Stimulated activated CD8-positive, alpha-beta memory T cell treated with anti-CD3 and anti-CD28 coated beads, Interleukin-4, amount 100 ng/mL, for 4 hours (primary cell): ENCODE measurements at places on chromosomes 7 and 10.
A peak's percentile ranks its signal among the peaks of the same experiment; 100 is the strongest.

- DNase-seq = no peak
Observed at GRCh38 chr10:1272079-1272776, 216.0 kb downstream of the WDR37 start.

GRCh38 chr7:17732083-17732482 is 208.2 kb downstream of the SNX13 start:
- no peak for DNase-seq

DNA sequence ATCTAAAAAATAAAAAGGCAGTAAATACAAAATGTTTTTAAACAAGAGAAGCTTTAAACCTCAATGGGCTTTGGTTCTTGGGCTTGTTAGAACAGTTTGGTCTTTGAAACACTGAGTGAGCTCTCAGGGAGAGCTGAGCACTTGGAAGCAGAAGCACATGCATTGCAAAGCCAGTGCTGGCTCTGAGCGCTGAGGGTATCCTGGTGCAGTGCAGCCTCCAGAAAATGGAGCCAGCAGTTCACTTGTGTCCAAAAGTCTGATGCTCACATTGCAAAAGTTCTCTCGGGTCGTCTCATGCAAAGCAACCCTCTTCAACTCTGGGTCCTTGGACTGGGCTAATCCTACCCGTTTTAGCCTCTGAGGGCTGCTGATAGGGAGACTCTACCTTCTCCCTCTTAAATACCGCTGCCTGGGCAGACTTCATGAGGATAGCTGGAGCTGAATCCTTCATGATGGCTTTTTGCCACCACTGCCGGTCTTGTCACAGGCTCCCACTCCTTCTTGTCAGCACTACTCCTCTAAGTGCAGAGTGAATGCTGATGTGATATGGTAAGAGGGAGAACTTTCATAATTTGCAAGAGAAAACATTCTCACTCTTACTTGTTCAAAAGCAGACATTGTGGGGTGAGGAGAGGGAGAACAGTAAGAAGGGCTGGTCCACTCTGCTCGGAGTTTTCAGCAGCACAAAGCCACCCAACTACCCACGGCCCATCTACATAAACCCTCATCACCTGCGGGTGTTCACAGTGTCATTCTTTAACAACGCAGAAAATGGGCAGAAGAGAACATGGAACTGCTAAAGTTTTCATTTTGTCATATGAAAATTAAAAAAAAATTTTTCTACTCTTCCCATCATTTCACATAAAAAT is 42.2 kb upstream of the BMPER start:
- DNase-seq = no peak

DNA sequence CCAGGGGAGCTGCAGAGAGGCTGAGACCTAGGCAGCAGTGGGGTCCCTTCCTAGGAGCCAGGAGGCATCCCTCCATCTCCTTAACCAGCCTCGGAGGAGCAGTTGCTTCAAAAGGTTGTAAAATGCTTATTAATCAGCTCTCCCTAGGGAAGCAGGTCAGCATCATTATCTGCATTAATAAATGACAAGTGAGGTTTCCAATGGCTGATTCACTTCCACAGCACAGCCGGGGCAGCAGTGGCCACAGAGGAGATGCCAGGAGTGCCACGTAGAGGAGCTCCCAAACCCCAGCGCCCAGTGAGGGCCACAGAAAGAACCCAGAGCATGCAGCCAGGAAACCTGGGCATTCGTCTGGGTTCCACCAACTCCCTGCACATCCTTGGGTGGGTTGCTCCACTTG is 8.2 kb upstream of the NPFFR1 start:
- DNase-seq = no peak

GRCh38 chr10:27716521-27716920 is 29.1 kb downstream of the MKX start:
- DNase-seq = no peak

- peak; percentile 40 for DNase-seq
Observed at GRCh38 chr10:26448706-26449435, 10.7 kb downstream of the APBB1IP start.

GRCh38 chr10:122446668-122447423 is 7.6 kb upstream of the ARMS2 start:
- no peak for DNase-seq

DNA sequence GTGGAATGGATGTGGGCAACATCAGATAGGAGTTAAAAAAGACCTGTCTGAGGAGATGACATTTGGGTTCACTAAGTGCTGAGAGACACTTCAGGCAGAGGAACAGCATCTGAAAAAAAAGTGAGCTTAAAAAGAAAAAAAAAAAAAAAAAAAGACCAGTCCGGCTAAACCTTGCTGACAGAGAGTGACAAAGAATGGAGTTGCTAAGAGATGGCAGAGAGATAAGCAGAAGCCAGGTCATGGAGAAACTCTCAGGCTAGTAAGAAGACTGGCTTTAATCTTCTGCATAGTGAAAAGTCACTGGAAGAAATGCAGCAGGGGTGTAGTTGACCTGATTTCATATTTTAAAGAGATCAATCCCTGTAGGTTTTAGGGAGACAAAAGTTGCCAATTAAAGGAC is 711.1 kb upstream of the SEMA3D start:
- DNase-seq = no peak

DNA sequence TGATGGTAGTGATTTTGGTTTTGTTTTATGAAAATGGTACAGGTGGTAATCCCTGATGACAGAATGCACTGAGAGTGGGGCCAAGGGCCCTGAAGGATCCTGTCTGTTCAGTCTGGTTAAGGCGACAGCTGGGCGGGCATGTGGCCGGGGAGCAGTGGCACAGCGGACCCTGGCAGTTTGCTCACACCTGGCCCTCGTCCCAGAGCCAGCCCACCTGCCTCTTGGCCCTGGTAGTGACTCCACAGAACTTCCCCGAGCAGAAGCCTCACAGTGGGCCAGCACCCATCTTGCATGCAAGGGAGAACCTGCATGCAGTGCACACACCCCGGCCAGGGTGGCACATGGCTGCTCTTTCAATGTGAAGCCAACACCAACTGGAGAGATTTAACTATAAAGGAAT is 82.8 kb downstream of the ALOX5 start:
- DNase-seq = no peak

GRCh38 chr7:142750321-142750938 is 1.2 kb downstream of the PRSS1 start:
- no peak for DNase-seq

- DNase-seq = no peak
Observed at GRCh38 chr10:127524908-127525665, 24.0 kb upstream of the NPS start.

DNA sequence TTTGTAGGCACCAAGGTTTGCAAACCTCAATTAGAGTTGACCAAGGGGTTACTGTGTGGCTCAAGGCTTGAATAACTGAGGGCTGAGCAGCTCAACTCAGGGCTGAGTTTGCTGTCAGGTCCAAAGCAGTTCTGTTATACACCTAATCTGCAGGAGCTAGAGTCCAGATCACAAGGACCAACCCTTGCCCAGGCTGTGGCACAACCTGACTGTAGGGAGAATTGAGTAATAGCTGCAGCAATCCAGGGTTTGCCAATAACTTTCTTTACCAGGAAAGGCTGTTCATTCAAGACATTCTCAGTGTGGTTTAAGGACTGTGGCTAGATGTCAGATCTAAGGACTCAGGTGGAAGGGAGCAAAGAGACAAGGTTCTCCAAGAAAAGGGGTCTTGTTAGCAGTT is 115.6 kb upstream of the IMMP2L start:
- DNase-seq = no peak

DNA sequence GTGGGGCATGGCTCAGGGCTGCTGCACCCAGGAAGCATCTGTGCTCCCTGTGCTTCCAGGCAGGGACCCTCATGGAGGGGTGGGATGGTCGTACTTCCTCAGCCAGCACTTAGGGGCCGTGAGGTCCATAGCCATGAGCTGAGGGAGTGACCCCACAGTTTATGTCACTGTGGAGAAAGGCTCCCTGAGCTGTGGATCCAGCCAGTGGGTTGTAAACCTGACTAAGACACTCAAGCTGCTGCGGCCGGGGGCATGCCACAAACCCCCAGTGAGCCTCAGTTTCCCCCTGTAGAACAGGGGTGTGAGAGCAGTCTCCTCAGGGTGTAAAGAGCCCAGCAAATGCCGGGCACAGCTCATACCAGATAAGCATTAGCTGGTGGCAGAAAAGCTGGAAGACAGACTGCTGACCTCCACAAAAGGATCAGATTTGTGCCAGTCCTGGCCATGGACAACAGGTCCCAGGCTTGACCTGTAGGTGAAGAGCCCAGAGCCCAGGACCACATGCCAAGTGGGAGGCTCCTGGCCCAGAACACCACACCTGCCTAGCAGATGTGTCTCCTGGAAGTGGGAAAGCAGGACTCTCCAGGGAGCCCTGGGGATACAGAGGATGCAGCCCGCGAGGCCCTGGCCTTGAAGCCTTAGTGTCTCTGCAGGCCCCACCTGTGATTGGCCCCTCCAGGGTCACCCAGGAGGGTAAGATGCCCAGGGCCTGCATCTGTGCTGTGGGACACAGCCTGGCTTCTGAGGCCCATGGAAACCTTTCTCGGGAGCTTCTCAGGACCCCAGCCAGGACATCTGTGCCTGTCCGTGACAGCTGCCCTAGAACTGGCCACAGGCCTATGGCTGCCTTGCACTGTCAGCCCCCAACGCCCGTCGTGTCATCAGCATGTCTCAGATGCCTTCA is 78.1 kb upstream of the RET start:
- DNase-seq = no peak

DNA sequence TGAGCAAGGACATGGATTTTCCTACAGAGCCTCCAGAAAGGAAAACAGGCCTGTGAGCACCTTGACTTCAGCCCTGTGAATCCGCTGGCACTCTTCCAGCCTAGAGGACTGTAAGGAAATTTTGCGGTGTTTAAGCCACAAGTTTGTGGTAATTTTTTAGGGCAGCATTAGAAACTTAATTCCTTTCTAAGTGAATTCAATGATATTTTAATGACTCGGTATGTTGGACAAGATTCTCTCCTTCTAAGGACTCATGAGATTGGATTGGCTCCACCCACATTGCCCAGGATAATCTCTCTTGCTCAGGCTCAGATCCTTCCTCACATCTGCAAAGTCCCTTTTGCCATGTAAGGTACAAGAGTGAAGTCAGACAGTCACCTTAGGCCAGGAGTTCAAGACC is 4.5 kb downstream of the LYZL2 start:
- DNase-seq = no peak

DNA sequence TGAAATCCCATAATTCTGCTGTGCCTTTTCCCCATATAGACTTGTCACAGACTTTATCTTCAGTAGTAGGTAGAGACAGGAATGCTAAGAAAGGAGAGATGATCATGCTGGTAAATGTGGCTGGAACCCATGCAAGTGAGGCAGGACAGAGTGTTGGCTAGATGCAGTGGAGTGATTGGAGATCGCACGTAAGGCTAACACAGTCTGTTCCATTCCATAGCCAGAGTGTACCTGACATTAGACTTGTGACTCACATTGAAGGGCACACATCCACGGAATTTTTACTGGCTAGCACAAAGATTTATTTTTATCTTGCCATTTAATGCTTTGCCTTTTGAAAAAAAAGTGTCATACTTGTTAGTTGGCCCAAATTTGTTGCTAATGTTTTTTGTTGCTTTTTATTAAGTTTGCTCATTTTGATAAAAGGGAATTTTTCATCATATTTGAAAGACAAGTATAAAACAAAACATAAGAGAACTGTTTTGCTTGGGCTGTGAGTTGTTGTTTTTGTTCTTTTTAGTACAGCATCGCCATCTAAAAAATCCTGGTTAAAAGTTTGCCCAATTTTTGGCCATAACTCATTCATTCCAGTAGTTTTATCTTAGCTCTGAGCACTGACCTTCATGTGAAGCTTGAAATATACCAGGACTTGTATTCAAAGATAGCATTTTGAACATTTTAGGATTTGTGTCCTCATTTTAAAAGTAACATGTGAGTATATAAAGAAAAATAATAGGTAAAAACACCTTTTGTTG is 81.0 kb downstream of the CPED1 start:
- DNase-seq = no peak

GRCh38 chr7:90111-91063 is 102.0 kb upstream of the FAM20C start:
- DNase-seq = no peak

DNA sequence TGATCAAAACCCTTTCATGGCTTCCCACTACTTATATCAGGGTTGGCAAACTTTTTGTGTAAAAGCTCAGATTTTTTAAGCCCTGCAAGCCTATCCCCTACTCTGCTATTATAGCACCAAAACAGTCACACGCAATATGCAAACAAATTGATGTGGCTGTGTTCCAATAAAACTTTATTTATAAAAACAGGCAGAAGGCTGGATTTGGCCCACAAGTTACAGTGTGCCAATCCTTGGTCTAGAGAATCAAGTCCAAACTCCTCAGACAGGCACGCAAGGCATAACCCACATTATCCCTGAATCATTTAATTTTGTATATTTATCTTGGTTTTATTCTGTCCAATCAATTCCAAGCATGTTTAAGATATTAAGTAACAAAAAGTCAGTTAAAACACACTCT is 71.9 kb downstream of the SGMS1 start:
- no peak for DNase-seq

- no peak for DNase-seq
Observed at GRCh38 chr10:112126172-112126571, 57.4 kb downstream of the GPAM start.

- DNase-seq = no peak
Observed at GRCh38 chr10:124677749-124678556, 66.2 kb downstream of the FAM53B start.

GRCh38 chr7:112940314-112940732 is 146.3 kb downstream of the GPR85 start:
- DNase-seq = no peak

DNA sequence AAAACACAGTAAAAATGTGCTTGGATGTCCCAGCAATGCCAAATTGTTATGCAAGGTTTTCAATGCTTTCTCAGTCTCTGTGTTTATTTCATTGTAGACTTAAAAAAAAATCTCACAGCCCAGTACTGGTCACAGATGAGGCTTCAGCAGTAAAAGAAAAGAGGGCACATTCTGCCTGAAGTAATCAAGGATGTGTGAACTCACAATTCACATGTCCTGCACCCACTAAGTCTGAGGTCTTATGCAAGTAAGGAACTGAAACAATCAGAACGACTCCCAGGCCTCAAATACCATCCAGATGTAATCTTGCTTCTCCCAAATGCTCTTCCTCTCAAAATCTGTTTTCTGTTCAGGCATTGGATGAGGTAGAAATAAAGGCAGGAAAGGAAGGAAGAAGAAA is 33.7 kb downstream of the ADRB1 start:
- no peak for DNase-seq

- no peak for DNase-seq
Observed at GRCh38 chr10:121590772-121591171, 7.5 kb downstream of the FGFR2 start.

DNA sequence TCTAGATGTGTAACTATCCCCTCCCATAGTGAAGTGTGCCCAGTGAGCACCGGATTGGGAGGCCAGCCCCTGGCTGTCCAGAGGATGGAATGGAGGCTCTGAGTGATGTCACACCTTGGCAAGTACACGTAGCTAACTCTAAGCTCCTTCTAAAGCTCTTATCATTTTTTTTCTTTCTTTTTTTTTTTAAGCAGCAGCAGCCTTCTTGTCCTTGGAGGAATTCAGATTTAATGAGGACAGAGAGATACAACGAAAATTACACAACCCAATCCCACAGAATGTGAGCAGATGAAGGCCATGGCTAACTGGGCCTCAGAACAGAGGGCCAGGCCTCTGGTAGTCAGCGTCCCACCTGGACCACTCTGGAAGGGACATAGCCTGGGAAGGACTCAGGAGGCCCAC is 11.3 kb downstream of the TNS3 start:
- no peak for DNase-seq
